ENCODE measurements at places on chromosomes 1 and 21. TPM values are rescaled to one million over a fixed set of nuclear protein-coding genes. Genes with fewer than 3 reads are reported as not detected.
A peak's percentile ranks its signal among the peaks of the same experiment; 100 is the strongest.

The ZNF281 gene
- total RNA-seq, result 17.1 TPM

GRCh38 chr1:227395426-227396028 lies 77.2 kb upstream of the CDC42BPA start:
- DNase-seq, result peak; percentile 34

The RNF207 gene
- 6.3 TPM for total RNA-seq

DNA sequence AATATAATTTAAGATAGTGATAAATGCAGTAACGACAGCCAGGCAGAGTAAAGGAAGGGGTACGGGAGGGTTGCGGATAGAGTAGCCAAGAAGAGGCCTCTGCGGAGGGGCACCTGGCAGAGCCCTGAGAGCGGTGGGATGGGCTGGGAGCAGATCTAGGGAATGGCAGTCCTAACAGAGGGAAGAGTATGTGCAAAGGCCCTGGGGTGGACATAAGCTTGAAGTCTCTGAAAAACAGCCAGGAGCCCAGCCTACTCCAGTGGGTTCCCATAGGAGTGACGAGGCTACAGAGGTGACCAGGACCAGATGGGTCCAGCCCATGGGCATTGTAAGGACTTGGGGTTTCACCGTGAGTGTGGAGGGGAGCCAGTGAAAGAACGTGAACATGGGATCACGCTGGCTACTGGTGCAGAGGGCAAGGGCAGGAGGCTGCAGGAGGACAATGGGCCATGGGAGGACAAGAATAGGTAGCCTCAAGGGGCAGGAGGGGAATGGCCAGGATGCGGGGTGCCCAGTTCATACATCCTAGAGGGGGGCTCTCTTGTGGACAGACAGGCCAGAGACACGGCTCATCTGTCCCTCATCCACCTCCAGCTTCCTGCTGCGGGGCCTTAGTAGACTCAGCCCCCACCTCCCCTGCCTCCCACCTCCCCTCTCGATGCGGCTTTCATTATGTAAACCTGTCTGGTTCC lies 185.7 kb upstream of the VAMP3 start:
- DNase-seq, result no peak

DNA sequence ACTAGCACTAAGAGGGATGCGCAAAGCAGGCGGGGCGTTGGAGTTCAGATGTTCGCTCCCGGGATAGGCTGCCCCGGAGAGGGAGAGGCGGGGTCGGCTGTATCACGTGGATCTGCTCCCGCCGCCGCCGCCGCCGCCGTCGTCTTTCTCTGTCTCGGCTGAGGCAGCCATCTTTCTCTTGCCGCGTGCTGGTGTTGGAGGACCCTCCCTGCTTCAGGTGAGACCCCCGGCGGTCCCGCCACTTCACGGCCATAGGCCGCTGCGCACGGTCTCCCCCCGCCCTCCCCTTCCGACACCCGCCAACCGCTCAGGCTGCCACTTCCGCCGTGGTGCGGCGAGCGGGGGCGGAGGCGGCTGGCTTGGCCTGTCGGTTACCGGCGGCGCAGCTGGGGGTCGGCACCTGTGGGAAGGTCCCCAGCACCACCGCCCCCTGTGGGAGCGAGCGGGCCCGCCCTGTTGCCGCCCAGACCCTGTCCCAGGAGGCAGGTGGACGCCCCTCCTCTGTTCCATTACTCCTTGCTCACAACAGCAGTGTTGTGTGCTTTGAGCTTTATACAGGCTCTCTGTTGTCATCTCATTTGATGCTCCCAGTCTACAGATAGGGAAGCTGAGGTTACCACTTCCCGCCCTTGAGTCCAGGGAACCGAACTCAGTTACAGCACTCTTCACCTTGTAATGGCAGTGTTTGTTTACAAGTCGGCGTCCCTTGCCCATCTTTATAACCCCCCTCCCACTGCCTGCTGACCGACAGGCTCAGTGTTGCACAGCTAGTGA lies at the start of gene BTF3L4:
Gene BTF3L4, plus strand, starts transcription at position 133 of the 774 bp plus-strand sequence. CDS start 3,553 bp downstream, outside the sequence.
- DNase-seq, result peak; percentile 89

- DNase-seq, result no peak
These were observed 21.6 kb downstream of the PTGFRN start for GRCh38 chr1:116931016-116931918.

Data from A172 (cell line).